ENCODE measurements at places on chromosomes 13 and 19. TPM values are rescaled to one million over a fixed set of nuclear protein-coding genes. Genes with fewer than 3 reads are reported as not detected.

DNA sequence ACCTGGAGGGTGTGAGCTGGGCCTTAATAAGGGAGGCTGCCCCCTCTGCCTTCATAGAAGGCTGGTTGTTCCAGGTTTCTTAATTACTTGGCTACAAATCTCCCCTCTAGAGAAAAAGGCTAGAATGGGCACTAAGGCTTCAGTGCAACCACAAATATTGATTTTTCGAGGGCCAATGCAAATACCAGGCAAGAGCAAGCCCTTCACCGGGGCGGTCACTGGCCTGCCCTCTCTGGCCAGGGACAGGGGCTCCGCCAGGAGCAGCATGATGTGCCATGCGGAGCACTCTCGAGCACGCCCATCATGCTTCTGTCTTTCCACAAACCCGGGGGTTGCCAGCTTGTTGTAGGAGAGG lies 127.8 kb upstream of the SPACA7 start:
- no peak for DNase-seq

- peak; percentile 60 for DNase-seq
These were observed at the start of gene LYPD3 for GRCh38 chr19:43465468-43466120. LYPD3 (minus strand) TSS chr19:43465608; CDS start chr19:43465571, 37 bp downstream.

GRCh38 chr13:44157606-44158005 lies 216.0 kb upstream of the SERP2 start:
- no peak for DNase-seq

DNA sequence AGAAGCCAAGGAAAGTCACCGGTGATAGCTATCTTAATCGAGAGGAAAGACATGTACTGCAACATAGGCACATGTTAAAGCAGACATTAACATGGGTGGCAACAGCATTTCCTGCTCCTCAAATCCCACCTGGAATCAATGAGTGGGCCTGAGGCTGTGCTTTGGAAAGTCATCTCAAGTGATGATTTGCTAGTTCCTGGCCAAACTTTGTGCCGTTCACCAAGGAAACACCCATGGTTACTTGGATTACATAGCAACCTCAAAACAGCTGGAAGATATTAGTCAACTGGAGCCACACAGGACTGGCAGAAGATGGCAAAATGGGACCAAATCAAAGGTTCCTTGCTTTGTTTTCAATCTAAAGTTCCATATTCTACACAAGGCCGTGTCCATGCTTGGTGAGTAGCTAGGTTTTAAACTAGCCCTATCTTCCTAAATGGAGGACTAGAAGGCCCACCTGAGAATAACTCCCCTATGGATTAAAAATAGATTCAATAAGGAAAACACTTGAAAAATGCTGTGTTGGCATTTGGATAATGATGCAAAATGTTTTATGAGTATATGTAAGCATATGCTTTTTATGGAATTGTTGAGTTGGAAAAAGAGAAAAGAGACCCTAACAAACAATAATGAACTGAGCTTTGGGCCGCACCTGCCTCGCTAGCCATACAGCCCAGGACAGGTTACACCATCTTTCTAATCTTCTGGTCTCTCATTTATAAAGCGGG lies 144.5 kb downstream of the RGCC start:
- no peak for DNase-seq

GRCh38 chr13:46389457-46390451 lies 2.7 kb upstream of the RUBCNL start:
- peak; percentile 54 for DNase-seq

DNA sequence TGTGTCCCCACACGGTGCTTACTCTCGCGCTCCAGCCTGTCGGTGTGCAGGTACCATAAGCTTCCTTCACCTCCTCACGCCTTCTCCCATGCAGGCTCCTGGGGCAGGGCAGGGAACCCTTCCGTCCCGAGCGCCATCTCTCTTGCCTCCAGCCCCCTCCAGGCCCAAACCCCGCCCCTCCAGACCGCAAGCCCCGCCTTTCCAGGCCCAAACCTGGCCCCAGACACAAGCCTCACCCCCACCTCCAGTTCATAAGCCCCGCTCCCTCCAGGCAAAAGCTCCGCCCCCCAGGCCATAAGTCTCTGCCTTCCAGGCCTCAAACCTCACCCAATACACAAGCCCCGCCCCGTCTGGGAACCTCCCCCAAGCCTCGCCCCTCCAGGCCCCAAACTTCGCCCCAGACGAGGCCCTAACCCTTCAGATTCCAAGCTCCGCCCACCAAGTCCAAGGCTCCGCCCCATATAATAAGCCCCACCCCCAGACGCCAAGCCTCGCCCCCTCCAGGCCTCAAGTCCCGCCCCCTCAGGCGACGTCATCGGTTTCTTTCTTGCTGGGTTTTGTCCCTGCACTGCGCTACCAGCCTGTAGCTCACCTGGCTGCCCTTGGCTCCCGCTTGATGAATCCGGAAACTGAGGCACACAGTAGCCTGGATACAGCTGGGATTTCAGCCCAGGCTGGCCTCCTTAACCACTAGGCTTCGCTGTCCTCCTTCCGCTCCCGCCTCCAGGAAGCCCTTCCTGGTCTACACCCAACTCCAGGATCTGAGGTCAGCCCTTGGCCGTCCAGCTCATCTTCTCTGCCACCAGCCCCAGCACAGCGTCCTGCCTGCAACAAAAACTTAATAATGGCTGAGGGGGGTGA lies 16.1 kb downstream of the MKNK2 start:
- no peak for DNase-seq

GRCh38 chr13:42707586-42707985 lies 73.8 kb upstream of the FAM216B start:
- no peak for DNase-seq

GRCh38 chr19:54252845-54253244 lies 4.2 kb downstream of the LILRB5 start:
- no peak for DNase-seq

- no peak for DNase-seq
These were observed 550 bp downstream of the ZNF383 start for GRCh38 chr19:37218592-37218935.

DNA sequence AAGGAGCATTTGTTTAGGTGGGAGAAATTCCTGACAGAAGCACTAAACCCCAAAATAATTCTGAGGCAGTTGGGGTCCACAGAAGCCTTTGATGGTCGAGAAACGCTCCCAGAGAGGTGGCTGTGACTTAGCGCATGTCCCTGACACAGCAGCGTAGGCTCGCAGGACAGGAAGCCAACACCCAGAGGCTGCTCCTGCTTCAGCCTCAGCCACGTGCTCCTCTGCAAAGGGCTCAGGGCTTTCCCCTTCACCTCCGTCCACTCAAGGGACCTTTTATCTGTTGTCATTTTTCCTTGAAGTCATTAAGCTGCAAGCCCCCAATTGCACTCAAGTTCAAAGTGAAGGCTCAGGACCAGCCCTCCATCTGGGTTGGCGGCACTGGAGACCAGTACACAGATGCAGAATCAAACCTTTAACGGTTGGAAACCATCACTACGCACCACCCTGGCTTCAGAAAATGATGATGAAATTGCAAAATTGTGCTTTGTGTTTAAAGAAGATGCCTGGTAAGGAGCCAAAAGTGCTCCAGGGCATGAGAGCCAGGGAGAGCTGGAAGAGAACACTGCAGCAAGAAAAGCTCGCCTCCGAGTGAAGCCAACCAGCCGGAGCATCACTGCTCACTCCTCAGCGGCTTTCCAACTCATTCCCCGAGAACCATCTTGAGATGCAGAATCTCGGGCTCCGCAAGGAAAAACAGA lies 219.6 kb downstream of the RAP2A start:
- DNase-seq = no peak

DNA sequence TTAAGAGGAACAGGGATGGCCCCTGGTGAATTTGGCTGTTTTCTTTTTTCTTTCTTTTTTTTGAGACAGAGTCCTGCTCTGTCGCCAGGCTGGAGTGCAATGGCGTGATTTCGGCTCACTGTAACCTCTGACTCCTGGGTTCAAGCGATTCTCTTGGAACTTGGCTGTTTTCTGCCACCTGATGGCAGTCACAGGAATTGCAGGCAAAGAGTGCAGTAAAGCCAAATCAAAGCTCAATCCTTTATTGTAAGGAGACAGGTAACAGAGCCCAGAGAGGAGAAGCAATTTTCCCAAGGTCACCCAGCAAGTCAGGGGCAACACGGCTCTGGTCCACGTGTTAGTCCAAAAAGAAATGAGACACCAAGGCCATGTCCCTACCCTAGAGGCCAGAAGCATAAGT lies 6.2 kb downstream of the TINCR start:
- no peak for DNase-seq

- no peak for DNase-seq
These were observed 273.1 kb downstream of the KLF12 start for GRCh38 chr13:73861136-73861535.

- peak; percentile 85 for DNase-seq
These were observed 79.4 kb downstream of the SLC15A1 start for GRCh38 chr13:98672947-98673613.

GRCh38 chr19:7004313-7004931 lies 16.8 kb downstream of the MBD3L2B start:
- DNase-seq = no peak

GRCh38 chr19:2477732-2478191 lies 1.8 kb downstream of the GADD45B start:
- peak; percentile 71 for DNase-seq

DNA sequence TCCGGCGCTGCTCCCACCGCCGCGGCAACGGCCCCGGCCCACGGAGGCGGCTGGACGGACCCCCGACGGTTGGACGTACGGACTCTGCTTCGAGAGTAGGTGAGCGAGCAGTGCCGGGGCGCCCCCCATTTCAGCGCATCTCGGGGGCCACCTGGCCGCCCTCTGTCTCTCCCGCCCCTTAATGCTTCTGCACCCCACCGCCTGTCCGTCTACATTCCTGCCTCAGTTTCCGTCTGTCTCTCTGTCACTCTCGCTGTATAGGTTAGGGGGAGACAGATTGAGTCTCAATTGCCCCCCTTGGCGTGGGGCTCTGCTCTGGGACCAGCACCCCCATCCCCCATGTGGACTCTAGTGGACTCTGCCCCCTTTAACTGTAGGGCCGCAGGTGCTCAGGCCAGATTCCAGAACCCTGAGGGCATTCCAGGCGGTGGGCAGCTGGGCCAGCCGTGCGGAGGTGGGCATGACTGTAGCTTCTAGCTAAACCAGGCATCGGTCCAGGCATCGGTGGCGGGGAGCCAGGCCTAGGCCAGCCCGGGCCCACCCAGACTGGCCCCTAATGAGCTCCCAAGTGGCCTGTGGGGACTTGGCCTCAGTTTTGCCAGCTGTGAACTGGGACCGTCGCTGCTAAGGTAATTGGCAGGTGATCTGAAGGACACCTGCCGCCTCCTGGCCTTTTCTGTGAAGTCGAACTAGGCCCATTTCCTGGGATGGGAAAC lies 373 bp downstream of the TNFAIP8L1 start:
- DNase-seq = peak; percentile 81

- peak; percentile 97 for DNase-seq
These were observed 37.6 kb upstream of the NANOS3 start for GRCh38 chr19:13839130-13839937.

DNA sequence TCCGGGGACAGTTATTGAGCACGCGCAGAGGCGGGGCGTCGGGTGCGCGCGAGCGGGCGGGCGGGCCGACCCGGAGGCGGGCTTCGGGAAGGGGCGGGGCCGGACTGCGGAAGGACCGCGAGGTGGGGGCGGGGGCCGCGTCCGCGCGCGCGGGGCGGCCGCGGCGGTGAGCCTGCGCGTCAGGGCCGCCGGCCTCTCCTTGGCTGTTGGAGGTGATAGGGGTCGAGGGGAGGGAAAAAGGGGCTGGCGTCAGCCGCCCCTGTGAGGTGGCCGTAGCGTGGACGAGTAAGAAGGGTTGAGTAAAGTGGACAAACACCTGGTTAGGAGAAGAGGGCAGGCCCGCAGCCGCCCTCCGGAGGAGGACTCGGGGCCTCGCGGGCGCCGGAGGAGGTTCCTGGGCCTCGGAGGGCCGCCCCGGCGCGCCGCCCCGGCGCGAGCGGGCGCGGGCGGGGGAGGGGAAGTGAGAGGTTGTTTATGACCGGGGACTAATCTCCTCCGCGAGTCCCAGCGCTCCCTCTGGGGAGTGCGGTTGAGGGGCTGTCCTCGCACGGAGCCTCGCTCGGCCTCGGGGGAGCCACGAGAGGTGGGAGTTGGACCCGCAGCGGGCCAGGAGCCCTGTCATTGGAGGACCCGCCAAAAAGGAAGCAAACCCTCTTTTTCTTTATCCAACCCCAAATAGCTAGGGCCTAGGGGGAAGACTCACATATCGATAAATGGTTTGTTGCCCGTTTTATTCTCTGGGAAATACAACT lies 547 bp upstream of the INTS6 start:
- peak; percentile 95 for DNase-seq

- no peak for DNase-seq
These were observed 7.5 kb downstream of the RASA3 start for GRCh38 chr13:114124921-114125320.

Gene SCEL
- total RNA-seq = not detected

Gene GFY
- total RNA-seq = not detected

Gene AP2S1
- total RNA-seq = 96.1 TPM

Gene SIGLEC10
- 1.9 TPM for total RNA-seq

Gene HIPK4
- total RNA-seq = not detected

Gene ZNF575
- total RNA-seq = 2.5 TPM

Gene SIGLECL1
- not detected for total RNA-seq

Gene KIR2DL3
- total RNA-seq = not detected

Gene ZNF112
- 5.3 TPM for total RNA-seq

Gene RNU6-9
- not detected for total RNA-seq

Gene ZNF222
- 3.8 TPM for total RNA-seq

Gene PGLYRP2
- not detected for total RNA-seq

Gene GSX1
- not detected for total RNA-seq

Gene RAB3A
- total RNA-seq = 41.5 TPM

Gene PRR20D
- total RNA-seq = not detected

Gene ZNF229
- 7.2 TPM for total RNA-seq

All from right cardiac atrium (tissue), 5 donors.